ENCODE measurements at places on chromosomes 2 and 18. TPM values are rescaled to one million over a fixed set of nuclear protein-coding genes. Genes with fewer than 3 reads are reported as not detected.

DNA sequence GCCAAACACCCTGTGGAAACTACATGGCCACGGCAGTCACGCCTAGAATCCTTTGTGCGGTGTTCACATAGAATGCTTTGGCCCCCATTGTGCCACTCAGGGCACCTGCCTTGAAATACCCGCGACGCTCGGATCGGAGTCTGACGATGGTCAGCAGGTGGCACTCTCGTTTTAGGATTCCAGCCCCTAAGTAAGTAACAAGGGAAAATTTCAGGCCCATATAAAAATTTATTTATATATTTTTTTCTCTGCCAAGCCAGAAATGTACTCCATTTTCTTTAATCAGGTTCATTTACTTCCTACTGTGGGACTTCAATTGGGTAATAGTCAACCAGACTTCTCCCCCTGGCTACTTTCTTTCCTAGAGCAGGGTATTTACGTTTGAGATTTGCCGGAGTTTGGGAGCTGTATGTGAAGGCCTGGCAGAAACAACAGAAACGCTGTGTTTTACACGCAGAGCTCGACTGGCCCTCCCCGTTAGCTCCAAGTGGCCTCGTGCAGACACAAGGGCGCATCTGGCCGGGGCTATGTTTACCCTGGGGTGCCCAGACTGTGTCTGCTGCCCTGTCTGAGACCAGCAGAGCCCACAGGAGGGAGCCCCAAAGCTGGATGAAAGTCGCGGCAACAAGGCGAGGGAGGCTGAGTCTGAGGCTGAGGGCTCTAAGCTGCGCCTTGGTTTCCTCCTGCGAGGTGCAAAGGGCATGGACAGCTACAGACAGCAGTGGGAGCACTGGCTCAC lies 41.6 kb downstream of the LRRC30 start:
- no peak overlapping the region for H3K27ac ChIP-seq
- DNase-seq: peak; percentile 46
- no peaks in the 10 kb centered on the region for H3K4me1 ChIP-seq
- no peak overlapping the region for H3K4me3 ChIP-seq
- H3K27me3 ChIP-seq: no peaks in the 10 kb centered on the region

DNA sequence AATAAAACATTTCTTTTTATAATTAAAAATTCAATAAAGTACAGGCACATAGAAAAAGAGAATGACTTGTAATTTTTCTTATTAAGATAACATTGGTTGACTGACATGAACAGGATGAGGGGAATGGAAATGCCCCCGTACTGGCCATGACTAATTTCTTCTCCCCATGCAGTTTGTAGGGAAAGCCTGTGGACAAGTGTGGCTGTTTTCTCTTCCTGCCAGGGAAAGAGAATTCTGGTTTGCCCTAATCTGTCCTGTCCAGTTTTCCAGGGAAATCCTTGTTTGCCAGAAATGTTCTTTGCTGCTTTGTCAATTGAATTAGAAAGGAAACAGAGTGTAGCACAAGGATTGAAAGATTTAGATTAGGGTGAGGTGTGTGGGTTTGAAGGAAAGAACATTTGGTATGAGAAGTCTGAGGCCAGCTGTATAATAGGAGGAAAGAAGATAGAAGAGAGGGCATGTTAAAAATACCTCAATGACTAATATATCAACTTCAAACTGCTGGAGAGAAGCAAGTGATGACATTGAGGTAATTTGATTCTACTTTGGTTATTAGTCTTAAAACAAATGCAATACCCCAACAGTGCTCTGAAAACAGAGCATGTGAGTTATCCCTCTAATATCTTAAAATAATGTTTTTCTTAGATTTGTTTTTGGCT lies 593.9 kb upstream of the ZNF804A start:
- H3K36me3 ChIP-seq: no peaks in the 10 kb centered on the region
- H3K27me3 ChIP-seq: no peaks in the 10 kb centered on the region
- H3K4me3 ChIP-seq: no peak overlapping the region
- H3K27ac ChIP-seq: no peak overlapping the region
- no peaks in the 10 kb centered on the region for H3K4me1 ChIP-seq

GRCh38 chr2:171893824-171894611 lies at the start of gene SLC25A12:
SLC25A12 (minus strand) TSS chr2:171894244; CDS start chr2:171894214, 30 bp downstream.
- no peaks in the 10 kb centered on the region for H3K36me3 ChIP-seq
- peak; percentile 83 for DNase-seq
- H3K4me1 ChIP-seq: peaks cover 4% of the 10 kb centered on the region
- H3K4me3 ChIP-seq: peak within 1 kb of the TSS; percentile 97

GRCh38 chr2:232028631-232029030 lies 67.1 kb downstream of the DIS3L2 start:
- H3K27ac ChIP-seq: no peak overlapping the region
- no peaks in the 10 kb centered on the region for H3K4me1 ChIP-seq

HOXD9 gene
- total RNA-seq: not detected

DNA sequence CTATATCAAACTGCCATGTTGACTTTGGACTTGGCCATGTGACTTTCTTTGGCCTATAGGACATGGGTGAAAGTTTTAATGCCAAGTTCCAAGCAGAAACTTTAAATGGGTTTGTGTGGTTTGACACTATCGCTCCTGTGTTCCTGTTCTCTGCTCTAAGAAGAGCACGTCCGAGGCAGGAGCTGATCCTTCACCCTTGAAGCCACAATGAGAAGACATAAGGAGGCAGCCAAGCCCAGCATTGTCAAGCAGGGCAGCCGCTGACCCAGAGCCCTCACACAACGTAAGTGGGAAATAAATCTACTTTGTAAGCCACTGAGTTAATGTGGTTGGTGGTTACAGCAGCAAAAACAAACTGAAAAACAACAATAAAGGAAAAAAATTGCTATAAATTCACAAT lies 422.4 kb downstream of the PID1 start:
- H3K4me1 ChIP-seq: no peaks in the 10 kb centered on the region
- no peak for DNase-seq
- no peaks in the 10 kb centered on the region for H3K36me3 ChIP-seq
- H3K27me3 ChIP-seq: no peaks in the 10 kb centered on the region
- no peak overlapping the region for H3K27ac ChIP-seq

- H3K36me3 ChIP-seq: no peaks in the 10 kb centered on the region
- no peaks in the 10 kb centered on the region for H3K27me3 ChIP-seq
- DNase-seq: no peak
- H3K4me3 ChIP-seq: no peak overlapping the region
- H3K4me1 ChIP-seq: no peaks in the 10 kb centered on the region
- H3K27ac ChIP-seq: no peak overlapping the region
Measured at GRCh38 chr18:63043516-63043915, 276.1 kb downstream of the BCL2 start.

GRCh38 chr2:136436936-136437335 lies 319.0 kb upstream of the CXCR4 start:
- H3K36me3 ChIP-seq: no peaks in the 10 kb centered on the region
- no peak for DNase-seq
- no peaks in the 10 kb centered on the region for H3K4me1 ChIP-seq
- H3K27ac ChIP-seq: no peak overlapping the region
- H3K27me3 ChIP-seq: no peaks in the 10 kb centered on the region

SULT1C3 gene
- total RNA-seq: not detected

- H3K4me3 ChIP-seq: no peak overlapping the region
- no peaks in the 10 kb centered on the region for H3K36me3 ChIP-seq
- no peak overlapping the region for H3K27ac ChIP-seq
Measured at GRCh38 chr2:215136669-215137328, 1.6 kb downstream of the ABCA12 start.

GRCh38 chr18:69233465-69234054 lies 167.1 kb upstream of the DOK6 start:
- no peak overlapping the region for H3K27ac ChIP-seq
- H3K4me3 ChIP-seq: no peak overlapping the region

GRCh38 chr2:62140426-62141141 lies 55.3 kb upstream of the B3GNT2 start:
- H3K27me3 ChIP-seq: no peaks in the 10 kb centered on the region
- H3K4me1 ChIP-seq: no peaks in the 10 kb centered on the region
- no peak overlapping the region for H3K27ac ChIP-seq
- H3K4me3 ChIP-seq: no peak overlapping the region
- no peaks in the 10 kb centered on the region for H3K36me3 ChIP-seq

GCG gene
- not detected for total RNA-seq

UPP2 gene
- total RNA-seq: not detected

RAMP1 gene
- 0.65 TPM for total RNA-seq

DNA sequence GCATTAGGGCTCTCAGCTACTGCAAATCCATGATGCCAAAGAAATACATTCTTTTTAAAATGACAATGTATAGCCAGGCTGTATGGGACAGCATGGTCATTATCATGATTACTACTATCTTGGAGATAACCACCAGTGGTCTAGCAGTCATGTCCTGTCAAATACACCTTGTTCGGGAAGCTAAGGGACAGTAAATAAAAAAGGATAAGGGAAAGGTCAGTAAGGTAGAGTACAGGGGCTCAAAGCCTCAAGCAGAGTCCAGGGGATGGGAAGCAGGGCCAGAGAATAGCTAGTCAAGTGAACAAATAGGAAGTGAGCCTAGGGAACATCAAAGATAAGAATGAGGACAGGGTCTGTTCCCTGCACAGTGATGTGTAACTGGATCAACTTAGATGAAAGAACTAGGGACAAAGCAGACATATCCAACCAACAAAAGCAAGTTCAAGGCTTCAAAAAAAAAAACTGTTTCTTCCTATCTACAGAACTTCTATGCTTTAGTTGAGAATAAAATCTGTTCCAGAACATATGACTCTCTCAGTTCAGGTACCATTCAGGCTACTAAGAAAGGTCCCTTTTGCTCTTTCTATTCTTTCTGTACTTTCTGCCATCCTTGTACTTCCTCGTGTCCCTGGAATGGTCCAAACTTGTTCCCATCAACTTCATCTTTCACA lies 62.9 kb upstream of the EHBP1 start:
- DNase-seq: no peak
- H3K4me1 ChIP-seq: no peaks in the 10 kb centered on the region
- H3K27ac ChIP-seq: no peak overlapping the region
- H3K4me3 ChIP-seq: no peak overlapping the region
- no peaks in the 10 kb centered on the region for H3K36me3 ChIP-seq

DNA sequence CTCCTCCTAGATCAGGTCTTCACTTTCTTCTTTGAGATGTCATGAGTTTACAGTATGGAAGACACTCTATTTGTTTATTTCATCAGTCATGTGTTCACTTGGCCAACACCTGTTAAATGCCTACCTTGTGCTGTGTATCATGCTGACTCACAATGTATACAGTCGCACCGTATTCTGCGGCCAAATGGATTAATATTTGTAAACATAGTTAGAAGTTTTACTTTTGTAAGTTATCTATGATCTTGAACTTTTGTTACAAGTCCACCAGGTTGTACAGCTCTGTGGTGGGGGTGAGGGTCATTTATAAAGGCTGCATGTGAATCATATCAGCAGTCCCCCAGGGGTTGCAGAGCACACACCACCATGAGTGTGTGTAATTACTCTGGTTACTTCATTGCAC lies 408.7 kb upstream of the NRP2 start:
- 0 out of 2 replicates have a peak overlapping the region, but pooled peaks have one; percentile 28 for H3K27ac ChIP-seq
- no peak overlapping the region for H3K4me3 ChIP-seq
- no peaks in the 10 kb centered on the region for H3K36me3 ChIP-seq

DNA sequence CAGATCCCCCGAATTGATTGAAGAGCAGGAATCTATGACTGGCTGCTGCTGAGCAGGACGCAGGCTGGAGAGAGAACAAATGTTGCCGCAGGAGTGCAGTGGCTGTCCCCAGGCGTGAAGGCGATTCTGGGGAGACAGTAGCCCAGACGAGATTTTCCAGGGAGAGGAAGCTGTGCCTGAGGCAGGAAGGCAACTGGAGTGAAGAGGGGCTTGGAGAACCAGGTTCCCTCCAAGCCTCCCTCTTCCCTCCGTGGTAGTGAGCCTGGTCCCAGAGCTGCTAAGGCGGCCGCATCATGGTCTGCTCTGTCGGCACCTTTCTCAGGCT lies 1.3 kb upstream of the NPPC start:
- H3K4me1 ChIP-seq: peaks cover 20% of the 10 kb centered on the region
- H3K4me3 ChIP-seq: no peak overlapping the region
- DNase-seq: no peak
- no peaks in the 10 kb centered on the region for H3K36me3 ChIP-seq
- H3K27ac ChIP-seq: no peak overlapping the region
- H3K27me3 ChIP-seq: peaks cover 34% of the 10 kb centered on the region

GRCh38 chr2:165141601-165142354 lies 62.1 kb downstream of the SCN3A start:
- H3K4me3 ChIP-seq: no peak overlapping the region
- no peak for DNase-seq
- no peak overlapping the region for H3K27ac ChIP-seq
- no peaks in the 10 kb centered on the region for H3K36me3 ChIP-seq
- H3K27me3 ChIP-seq: no peaks in the 10 kb centered on the region

DNA sequence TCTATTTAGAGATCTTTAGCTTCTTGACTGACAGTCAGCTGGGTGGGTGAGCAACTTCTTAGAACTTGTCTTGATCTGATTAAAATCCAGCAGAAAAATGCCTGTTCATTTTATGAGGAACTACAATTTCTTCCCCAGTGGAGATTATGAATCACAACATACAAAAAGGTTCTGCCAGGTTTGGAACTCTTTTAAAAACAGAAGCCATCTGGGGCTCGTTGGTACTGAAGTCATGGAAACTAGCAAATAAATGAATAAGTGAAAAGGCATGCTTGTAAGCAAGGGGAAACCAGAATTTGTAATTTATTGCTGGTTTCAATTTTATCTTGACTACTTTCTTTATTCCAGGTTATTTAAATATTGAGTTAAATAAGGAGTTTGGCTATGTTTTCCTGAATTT lies 767.4 kb downstream of the MBD2 start:
- no peak overlapping the region for H3K4me3 ChIP-seq
- no peaks in the 10 kb centered on the region for H3K27me3 ChIP-seq
- peaks cover 3% of the 10 kb centered on the region for H3K4me1 ChIP-seq
- no peak for DNase-seq

NTSR2 gene
- not detected for total RNA-seq

GRCh38 chr2:241006412-241006811 lies 8.0 kb downstream of the SNED1 start:
- H3K4me3 ChIP-seq: no peak overlapping the region
- H3K36me3 ChIP-seq: no peaks in the 10 kb centered on the region
- no peaks in the 10 kb centered on the region for H3K27me3 ChIP-seq

- no peak for DNase-seq
- no peak overlapping the region for H3K4me3 ChIP-seq
- H3K36me3 ChIP-seq: no peaks in the 10 kb centered on the region
- H3K4me1 ChIP-seq: peaks cover 4% of the 10 kb centered on the region
Measured at GRCh38 chr2:75605770-75606529, 40.6 kb upstream of the MRPL19 start.

- peaks cover 10% of the 10 kb centered on the region for H3K4me1 ChIP-seq
- no peak overlapping the region for H3K27ac ChIP-seq
- no peak overlapping the region for H3K4me3 ChIP-seq
- no peak for DNase-seq
Measured at GRCh38 chr18:62682371-62682770, 33.0 kb upstream of the PHLPP1 start.

LRP1B gene
- total RNA-seq: not detected

GRCh38 chr18:32301361-32301760 lies 111.5 kb downstream of the MEP1B start:
- no peaks in the 10 kb centered on the region for H3K36me3 ChIP-seq
- no peak overlapping the region for H3K4me3 ChIP-seq
- H3K27ac ChIP-seq: no peak overlapping the region
- H3K27me3 ChIP-seq: no peaks in the 10 kb centered on the region

FOXD4L1 gene
- total RNA-seq: not detected
